GM12878 (cell line): ENCODE measurements at places on chromosomes 2 and 18.

DNA sequence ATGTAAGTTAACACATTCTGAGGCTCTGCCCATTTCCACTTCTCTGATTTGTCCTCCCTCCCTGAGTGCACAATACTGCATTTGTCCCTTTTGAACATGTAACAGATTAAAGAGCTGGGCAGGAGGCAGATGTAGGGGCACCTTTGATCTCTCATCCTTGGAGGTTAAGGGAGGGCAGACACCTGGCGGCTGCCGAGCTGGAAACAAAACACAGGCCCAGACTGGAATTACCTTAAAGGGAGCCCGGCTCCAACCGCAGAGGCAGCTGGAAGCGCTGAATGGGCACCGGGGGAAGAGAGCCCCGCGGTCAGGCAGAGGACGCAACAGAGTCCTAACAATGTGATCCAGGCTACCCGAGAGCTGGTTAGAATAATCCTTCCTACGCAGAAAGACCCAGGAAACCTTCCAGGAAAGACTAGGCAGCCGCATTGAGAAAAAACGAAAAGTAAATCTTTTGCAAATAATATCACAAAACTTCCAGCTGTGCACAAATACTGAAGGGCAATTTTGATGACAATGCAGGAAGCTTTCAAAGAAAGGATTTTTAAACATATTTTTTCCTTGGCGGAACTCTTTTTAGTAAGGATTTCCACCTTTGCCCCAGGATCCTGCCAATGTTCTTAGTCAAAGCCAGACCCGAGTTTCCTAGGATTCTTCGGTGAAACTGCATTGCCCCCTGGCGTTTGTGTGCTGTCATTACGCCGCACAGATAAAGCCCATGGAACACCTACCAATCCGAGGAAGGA lies 216.0 kb downstream of the TGIF1 start:
- peak; percentile 30 for DNase-seq

GRCh38 chr2:21643180-21643579 lies 519.4 kb downstream of the TDRD15 start:
- DNase-seq: no peak

DNA sequence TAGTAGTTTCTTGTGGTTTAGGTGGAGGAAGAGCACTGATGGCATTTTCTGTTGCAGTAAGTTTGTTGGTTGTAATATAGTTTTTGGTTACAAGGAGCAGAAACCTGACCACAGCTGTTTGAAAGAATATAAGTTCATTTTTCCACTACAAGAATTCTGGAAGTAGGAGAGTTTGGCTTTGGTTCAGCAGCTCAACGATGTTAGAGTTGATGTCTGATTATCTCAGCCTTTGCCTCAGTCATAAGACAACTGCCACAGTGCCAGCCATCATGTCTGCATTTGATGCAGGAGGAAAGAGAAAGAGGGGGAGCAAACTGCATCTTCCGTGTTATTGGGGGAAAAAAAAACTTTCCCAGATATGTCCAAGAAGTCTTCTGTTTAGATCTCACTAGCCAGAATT lies 119.1 kb downstream of the LYPD1 start:
- DNase-seq: no peak

DNA sequence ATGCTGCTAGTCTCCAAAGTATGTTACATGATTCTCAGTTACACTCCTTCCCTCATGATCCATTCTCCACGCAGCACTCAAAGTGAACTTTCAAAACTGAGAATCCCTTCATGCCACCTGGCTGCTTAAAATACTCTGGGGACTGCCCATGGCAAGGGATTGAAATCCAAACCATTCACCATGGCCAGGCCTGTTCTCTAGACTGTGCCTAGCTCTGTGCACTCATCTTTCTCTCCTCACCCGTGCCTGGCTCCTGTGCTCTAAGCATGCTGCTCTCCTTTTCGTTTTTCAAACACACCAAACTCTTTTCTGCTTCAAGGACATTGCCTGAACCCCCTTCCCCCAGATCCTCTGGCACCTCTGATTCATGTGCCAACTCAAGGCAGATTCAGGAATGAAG lies 80.9 kb downstream of the FASTKD2 start:
- DNase-seq: no peak

DNA sequence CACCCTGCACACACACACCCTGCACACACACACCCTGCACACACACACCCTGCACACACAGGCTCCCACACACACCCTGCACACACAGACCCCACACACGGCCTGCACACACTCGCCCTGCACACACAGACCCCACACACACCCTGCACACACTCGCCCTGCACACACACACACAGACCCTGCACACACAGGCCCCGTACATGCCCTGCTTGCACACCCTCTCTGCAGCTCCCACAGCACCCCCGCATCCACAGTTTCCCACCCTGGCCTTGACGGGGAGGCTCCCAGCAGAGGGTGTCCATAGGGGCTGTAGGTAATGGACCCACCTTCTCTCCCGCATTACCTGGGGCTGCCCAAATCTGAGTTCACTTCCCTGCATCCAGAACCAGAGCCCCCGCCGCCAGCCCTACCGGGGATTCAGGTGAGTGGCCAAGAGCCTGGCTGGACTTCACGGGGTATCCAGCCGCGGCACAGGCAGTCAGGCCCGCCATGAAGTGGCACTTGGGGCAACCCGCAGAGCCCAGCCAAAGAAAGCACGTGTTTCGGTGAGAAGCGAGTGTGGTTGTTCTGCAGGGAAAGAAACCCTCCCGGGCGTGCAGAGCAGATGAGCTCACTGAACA lies 88.6 kb upstream of the GPC1 start:
- DNase-seq: no peak

DNA sequence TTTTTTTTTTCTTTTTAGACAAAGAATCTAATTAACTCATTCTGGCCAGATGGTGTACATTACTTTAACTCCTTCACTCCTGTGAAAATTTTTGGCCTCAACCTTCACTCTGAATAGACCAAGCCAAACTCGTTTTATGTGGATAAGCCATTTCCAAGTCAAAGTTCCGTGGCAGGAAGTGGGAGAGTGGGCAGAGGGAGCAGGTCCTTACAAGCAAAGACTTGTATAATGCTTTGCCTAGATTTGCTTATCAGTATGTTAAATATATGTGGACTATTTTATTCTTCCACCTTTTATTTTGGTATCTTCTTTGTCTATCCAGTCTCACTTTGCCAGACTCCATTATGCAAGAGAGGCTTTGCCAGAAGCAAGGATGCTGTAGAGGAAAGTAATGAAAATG lies 178.1 kb upstream of the TNP1 start:
- DNase-seq: no peak
